Femur (tissue), 1 donor: ENCODE measurements at places on chromosomes 16 and 17.

DNA sequence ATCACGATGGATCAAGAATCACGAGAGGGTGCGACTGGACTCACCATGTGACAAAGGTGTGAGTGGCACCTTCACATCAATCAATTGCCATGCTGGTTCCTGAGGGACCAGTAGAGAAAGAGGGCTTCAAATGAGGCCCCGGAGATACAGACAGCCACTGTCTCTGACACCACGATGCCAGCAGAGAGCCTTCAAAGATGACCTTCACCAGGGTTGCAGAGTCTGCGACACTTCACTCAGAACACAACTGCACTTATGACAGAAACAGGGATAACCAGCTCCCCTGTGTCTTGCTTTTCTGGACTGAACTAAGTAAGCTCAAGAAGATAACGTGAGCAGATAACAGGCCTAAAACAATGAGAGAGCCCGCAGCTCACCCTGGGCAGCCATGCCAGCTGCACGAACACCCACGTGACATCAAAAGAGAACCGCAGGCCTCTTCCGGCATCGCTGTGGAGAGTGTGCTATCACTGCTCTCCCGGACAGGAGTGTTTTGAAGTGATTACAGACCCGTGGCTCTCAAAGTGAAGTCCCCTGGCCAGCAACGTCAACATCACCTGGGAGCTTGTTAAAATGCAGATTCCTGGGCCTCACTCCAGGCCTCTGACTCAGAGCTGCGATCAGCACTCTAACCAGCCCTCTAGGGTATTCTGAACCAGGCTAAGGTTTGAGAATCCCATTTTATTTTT lies 36.4 kb downstream of the KLHDC4 start:
- DNase-seq, result no peak

- peak; percentile 77 for DNase-seq
Measured at GRCh38 chr16:80347900-80348299, 192.9 kb upstream of the DYNLRB2 start.

GRCh38 chr16:47143677-47144558 lies at the start of gene NETO2:
TSS of gene NETO2 (minus strand) at chr16:47143945. CDS start at chr16:47143612, 333 bp downstream.
- DNase-seq, result peak; percentile 65

- no peak for DNase-seq
Measured at GRCh38 chr17:39270923-39271322, 45.2 kb upstream of the STAC2 start.

- peak; percentile 56 for DNase-seq
Measured at GRCh38 chr16:84806256-84806889, 13.4 kb upstream of the CRISPLD2 start.

- peak; percentile 47 for DNase-seq
Measured at GRCh38 chr16:50668368-50669008, 12.6 kb downstream of the SNX20 start.

DNA sequence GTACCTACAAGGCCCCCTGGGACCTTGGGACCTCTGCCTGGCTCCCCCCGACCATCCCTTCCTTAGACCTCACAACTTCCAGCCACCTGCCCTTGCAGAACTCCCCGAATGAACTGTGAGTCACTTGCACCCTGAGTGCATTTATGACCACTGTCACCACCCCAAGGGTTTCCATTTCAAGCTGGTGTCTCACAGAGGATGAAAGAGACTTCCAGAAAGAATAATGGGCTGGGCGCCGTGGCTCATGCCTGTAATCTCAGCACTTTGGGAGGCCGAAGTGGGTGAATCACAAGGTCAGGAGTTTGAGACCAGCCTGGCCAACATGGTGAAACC lies 124.5 kb upstream of the CIBAR2 start:
- no peak for DNase-seq

GRCh38 chr17:75612906-75613626 lies 20.2 kb upstream of the SMIM5 start:
- DNase-seq, result no peak

GRCh38 chr17:10155371-10156076 lies 42.9 kb downstream of the GAS7 start:
- DNase-seq, result peak; percentile 65

DNA sequence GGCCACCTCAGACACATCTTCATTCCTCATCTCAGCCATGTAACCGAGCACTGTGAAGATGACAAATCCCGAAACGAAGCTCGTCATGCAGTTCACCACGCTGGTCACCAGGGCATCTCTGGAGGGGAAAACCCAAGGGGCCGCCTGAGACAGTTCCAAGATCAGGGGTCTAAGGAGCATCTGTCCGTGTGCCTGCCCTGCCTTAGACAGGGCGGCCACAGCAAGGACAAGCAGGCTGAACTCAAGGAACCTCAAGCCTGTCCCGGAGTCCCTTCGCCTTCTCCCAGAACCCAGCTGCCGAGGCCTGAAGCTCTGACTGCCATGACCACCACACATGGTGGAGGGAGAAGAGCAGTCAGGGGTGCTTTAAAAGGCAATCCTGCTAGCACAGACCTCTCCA lies 22.7 kb downstream of the SLC6A4 start:
- no peak for DNase-seq

GRCh38 chr17:40818343-40818732 lies 4.1 kb downstream of the KRT10 start:
- DNase-seq, result no peak

DNA sequence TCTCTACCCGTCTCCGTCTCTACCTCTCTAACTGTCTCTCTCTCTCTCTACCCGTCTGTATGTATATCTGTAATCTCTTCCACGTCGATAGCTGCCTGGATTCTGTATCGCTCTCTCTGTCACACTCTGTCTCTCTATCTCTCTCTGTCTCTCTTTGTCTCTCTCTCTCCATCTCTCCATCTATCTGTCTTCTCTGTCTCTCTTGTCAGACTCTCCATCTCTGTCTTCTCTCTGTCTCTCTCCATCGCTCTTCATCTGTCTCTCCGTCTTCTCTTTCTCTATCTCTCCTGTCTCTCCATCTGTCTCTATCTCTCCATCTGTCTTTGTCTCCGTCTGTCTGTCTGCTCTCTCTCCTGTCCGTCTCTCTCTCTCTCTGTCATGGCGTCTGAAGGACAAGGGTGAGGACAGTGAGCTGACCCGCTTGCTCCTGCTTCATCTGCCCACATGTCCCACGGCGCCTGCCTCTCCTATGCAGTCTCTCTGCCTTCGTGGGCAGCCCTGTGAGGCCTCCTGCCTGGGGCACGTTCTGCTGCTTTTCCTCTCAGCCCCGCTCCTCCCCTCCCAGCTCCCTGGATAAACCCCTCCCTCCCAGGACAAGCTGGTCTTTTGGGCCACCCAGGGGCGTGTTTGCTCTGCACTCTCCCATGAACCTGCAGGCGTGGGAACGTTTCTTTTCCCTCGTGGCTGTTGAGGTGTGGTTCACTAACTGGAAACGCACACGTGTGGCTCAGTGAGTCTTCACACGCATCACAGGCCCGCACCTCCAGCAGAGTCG lies 18.9 kb downstream of the ACSF3 start:
- DNase-seq, result no peak

GRCh38 chr16:3503523-3503922 lies 2.7 kb downstream of the CLUAP1 start:
- DNase-seq, result no peak

DNA sequence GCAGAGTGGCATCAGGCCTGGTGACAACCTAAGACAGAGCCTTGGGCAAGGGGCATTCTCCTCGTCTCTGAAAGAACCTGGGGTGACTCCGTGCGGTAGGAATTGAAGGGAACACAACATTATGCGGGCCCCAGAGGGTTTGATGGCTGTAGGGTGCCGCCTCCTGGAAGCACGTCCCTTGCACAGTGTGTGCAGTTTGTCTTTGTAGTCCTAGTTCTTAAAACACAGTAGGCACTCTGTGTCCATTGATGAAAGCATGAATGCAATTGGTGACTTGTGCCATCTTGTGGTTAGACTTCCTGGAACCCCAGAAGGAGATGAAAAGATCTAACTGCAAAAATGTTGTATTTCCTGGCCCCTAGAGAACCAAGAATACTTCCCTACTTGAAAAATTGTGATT lies 279.8 kb downstream of the UTP18 start:
- DNase-seq, result no peak

DNA sequence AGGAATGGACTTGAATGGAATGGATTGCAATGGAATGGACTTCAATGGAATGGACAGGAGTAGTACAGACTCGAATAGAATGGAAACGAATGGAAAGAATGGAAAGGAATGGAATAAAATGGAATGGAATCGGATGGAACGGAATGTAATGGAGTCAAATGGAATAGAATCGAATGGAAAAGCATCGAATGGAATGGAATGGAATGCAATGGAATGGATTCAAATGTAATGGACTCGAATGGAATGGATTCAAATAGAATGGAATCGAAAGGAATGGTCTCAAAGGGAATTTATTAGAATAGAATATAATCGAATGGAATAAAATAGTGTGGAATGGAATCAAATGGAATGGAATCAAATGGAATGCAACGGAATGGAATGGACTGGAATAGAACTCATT lies 484.9 kb upstream of the WSB1 start:
- no peak for DNase-seq

DNA sequence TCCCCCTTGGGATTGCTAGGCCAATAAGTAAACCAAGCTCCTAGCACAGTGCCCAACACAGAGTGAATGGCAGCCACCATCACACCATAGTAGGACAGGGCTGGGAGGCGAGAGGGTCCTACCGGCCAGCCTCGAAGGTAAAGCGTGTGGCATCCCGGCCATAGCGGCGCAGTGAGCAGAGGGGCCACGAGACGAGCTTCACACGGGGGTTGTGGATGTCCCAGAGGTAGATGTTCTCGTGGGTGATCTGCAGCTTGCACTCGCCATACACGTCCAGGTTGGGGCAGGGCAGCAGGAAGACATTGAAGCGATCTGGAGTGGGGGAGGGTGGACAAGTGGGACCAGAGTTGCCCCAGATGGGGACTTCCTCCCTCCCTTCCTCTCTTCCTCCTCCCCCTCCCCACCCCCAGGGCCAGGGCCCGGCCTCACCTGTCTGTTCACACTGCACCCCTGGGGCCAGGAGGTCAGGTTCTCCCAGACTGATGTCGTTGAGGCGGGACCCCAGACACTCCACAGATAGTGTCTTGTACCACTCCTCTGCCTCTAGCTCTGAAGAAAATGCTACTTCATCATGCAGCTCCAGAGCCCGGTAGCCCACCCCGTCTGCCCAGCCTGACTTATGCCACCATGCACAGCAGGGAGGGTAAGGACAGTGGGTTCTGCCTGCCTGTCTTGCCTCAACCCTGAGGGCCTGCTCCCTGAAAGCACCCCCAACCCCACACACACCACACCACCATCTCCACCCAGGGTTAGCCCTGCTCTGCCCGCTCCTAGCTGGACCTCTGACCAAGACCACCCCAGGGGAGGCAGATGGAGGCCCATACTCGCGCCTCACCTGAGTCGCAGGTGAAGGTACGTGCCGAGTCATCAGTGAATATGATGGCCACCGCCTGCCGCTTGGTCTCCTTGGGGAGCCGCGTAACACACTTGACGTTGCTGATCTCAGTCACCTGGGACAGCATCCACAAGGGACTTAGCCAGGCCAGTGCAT lies 11.3 kb downstream of the DOK4 start:
- no peak for DNase-seq
